ENCODE measurements at places on chromosomes 2 and 18. TPM values are rescaled to one million over a fixed set of nuclear protein-coding genes. Genes with fewer than 3 reads are reported as not detected.

The SRD5A2 gene
- total RNA-seq = not detected

The MC5R gene
- 0.26 TPM for total RNA-seq

The NAT8 gene
- total RNA-seq = not detected

The LRRC30 gene
- not detected for total RNA-seq

GRCh38 chr2:35160871-35161270, 1194.7 kb upstream of the CRIM1 start:
- no peak for DNase-seq

DNA sequence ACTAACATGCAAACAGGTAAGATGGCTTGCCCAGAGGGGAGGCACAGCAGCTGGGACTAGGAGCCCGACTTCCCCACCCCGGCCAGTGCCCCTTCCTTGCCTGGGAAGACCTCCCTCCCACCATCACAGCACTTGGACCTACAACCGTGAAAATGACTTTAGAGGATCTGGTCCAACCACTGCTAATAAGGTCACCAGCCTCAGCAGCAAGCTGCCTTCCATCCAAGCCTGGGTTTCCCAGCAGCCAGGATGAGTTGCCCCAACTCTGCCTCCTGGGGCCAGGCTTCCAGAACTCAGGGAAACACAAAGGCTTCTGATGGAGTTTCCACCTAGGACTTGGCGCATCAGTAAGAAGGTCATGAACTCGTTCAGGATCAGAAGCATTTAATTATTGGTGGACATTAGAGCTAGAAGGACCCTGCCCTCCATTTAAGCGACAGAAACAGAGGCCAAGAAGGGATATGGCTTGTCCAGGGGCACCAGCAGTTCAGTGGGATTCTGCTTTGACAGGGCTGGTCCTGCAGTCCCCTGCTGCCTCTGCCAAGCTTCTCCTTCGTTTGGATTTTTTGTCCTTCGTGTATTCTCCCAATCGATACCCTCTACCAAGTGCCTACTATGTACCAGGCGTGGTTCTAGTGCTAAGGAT, 403.0 kb upstream of the ID2 start:
- DNase-seq = no peak

- no peak for DNase-seq
Observed at GRCh38 chr2:201786471-201786870, 5.7 kb upstream of the ALS2 start.

DNA sequence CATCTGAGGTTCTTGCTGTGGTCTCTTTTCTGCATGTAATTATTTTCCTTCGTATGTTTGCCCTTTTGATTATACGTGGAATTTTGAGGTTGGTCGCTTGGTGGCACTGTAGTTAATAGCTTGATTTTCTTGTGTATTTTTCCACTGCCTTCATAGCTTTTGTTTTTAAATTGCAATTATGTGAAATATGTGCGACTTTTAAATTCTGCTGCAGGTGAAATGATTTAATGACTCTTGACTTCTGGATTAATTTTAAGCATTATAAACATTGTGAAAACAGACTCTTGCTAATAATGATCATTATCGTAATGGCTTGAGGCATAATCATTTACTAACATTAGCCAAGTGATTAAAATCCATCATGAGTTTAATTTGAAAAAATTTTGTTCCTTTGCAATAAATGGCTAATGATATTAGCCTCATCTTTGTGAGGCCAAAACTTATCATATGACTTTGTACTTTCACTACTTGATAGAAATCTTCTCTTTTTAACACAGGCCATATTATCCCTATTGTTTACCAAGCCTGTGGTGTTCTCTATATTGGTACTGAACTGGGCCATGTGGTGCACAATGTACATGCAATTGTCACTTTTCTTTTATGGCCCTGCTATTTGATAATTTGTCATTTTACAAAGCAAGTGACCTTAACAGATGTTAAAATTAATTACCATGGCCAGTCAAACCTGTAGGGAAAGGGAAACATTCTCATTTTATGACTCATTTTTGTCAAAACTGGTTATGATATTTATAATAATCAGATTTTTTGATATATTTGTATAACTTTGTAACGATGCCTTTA, 62.8 kb upstream of the NEUROD1 start:
- no peak for DNase-seq
